Activated CD4-positive, CD25-positive, alpha-beta regulatory T cell treated with anti-CD3 and anti-CD28 coated beads, Interleukin-2, amount 50 U/mL, for 72 hours (primary cell): ENCODE measurements at places on chromosomes 6 and 20.
A peak's percentile ranks its signal among the peaks of the same experiment; 100 is the strongest.

DNA sequence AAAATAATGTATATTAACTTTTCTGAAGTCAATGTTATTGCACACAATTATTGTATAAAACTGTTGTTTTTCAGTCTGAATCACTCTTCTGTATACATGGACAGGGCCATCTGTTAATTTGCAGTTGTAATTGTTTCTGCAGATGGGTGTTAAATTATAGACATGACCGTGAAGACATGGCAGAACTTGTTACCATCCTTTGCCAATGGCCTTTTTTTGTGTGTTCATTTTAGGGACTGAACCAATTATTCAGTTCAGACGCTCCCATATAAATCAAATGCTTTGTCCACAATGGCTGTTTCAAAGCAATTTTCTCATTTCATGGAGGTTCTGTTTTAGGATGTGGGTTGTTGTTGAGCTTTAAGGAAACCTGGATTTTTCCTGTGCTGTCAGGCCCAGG lies 533.7 kb downstream of the DOK5 start:
- no peak for DNase-seq

- DNase-seq: no peak
Measured at GRCh38 chr6:74936886-74937285, 269.0 kb downstream of the COL12A1 start.

DNA sequence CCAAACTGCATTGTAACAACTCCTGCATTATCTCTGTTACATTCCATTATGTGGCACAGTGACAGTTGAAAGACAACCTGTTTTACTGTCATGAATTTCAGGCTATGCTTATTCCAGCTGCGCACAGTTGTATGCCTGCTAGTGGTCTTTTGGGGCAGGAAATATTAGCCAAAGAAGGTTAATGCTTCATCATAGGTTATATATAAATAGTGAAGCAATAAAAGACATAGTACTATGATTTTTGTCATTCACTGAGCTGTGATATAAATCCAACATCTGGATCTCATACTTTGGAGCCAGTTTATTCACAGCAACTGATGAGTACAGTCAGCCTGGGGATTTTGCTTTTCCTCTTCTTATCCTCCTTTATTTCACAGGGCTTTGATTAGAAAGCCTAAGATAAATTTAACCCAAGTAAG lies 55.6 kb downstream of the FILIP1 start:
- no peak for DNase-seq

DNA sequence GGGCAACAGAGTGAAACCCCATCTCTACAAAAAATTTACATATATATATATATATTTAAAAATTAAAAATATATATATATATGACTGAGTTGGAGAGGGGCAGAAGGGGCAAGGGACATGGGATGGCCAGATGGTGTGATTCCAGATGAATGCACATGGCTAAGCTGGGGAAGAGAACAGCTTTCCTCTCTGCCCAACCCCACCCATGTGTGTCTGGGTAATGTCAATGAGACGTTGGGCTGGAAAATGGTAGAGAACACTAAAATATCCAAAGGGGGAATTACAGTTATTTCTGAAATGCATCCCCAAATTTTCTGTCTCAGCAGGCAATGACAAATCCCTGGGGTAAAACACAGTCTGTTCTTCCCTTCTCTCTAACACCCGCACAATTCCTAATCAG lies 31.2 kb upstream of the CCND3 start:
- no peak for DNase-seq

DNA sequence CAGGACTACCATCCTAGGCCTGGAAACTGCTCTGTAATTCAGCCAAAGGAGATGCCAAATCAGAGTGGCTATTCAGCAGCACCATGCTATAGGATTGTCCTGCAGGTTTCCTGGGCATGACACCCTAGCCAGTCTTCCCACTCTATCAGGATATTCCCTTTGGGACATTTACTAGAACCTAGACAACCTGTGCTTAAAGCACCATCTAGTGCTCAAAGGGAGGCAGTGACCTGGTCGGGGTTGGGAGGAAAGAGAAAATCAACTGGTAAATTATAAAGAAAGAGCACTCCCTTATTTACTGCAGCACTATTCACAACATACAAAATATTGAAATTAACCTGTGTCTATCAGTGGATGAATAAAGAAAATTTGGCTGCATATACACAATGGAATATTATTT lies 67.2 kb upstream of the SMLR1 start:
- no peak for DNase-seq

GRCh38 chr20:13356591-13356990 lies 135.5 kb downstream of the ISM1 start:
- DNase-seq: no peak

DNA sequence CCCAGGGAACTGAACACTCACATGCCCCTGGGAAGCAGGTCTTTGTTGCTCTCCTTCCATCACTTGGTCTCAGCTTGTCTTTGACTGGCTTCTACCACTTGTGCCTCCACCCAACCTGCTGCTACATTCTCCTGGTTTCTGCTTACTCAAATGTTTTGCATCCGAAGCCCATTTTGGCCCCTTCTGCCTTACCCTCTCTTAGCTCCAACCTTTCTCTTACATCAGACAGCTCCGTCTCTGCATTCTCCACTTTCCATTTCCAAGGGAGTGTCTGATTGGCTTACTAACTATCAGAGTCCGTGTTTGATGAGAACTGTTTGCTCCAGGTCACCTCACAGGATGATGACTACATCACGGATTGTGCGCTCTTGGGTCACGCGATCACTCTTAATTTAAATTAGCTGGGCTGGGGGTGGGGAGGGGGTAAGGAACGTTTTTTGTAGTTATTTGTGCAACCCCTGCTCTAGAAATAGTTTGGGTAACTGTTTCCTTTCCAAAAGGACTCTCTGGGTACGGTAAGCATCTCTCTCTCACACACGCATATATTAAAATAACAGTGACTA lies 844 bp upstream of the ABRACL start:
- peak; percentile 35 for DNase-seq

- DNase-seq: no peak
Measured at GRCh38 chr20:2485661-2486060, 15.1 kb upstream of the SNRPB start.

- DNase-seq: no peak
Measured at GRCh38 chr6:90315354-90315950, 18.8 kb upstream of the BACH2 start.

- no peak for DNase-seq
Measured at GRCh38 chr6:154247119-154247861, 109.3 kb downstream of the IPCEF1 start.

DNA sequence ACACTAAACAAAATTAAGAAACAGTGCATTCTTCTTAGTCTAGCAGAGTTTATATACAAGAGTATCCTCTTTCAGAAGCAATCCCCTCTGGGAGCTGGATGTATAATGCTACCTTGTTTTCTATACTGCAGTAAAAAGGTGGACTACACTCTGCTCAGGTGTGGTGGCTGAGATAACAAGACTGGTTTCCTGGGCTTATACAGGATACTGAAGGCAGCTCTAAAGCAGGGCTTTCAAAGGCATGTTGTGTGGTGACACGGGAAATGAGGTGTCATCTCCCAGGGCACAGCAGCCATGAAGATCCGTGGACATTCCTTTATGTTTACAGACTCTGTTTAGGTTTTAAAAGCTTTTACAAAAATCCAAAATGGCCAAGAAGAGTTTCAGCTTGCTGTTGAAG lies 136.7 kb downstream of the MAP3K4 start:
- DNase-seq: no peak

DNA sequence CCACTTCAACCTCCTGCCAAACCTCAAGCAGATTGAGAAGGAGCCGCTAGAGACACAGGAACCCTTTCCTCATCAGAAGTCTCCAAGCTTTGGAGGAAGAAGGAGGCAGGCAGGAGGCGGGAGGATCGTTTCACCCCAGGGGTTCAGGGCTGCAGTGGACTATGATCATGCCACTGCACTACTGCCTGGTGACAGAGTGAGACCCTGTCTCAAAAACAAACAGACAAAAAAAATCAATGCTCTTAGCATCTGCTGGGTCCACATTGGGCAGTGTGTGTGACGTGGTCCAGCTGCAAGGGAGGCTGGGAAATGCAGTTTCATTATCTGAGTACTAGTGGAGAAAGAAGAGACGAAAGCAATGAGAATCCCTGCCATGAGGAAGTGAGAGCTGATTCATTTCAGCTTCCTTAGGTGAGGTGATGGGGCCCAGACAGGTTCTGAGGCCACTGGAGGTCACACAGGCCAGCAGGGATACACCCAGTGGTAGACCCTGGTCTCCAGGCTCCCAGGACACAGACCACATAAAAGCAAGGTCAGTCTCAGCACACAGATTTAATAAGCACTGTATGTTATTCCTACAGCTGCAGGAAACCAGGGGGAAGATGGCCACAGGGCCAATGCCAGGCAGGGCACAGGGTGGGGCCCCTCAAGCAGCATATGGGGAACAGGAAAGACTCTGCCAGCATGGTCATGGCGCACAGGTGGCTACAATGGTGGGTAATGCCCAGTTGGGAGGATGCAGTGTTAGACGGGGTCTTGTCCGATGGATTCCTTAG lies 4.3 kb downstream of the GFRA4 start:
- DNase-seq: no peak

DNA sequence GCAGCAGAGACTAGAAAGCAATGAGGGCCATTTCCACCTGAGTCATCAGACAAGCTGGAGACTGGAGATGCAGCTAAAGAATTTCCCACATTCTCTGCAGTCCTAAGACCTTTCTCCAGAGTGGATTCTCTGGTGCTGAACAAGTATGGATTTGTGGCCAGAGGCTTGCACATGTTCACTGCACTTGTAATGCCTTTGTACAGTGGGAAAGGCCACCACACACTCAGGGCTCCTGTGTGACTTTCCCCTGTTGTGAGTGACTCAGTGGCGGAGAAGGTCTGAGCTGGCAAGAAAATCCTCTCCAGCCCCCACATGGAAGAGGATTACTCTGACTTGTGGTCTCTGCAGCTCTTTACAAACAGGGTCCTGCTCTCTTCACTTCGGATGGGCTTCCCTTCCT lies 192.3 kb downstream of the C6orf118 start:
- no peak for DNase-seq

GRCh38 chr6:48809245-48809644 lies 653.8 kb downstream of the MMUT start:
- DNase-seq: no peak

- DNase-seq: no peak
Measured at GRCh38 chr6:137570393-137570792, 76.2 kb upstream of the OLIG3 start.

- DNase-seq: no peak
Measured at GRCh38 chr6:113591896-113592827, 265.0 kb upstream of the MARCKS start.

DNA sequence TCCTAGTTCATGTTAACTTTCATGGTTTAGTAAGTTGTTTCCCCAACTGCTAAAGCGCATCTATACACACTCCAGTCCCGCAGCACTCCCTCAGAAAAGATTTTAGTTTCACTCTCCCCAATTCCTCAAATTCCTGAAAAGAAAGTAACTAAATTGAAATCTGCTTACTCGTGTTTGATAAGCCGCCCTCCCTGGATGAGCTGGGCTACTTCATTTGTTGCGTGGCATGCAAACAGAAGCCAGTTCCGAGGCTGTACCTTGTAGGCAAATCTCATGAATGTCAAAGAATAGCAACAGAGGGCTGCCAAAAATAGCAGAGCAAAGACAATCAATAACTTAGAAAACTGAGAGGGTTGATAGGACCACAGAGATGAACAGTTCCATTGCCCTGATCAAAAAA lies 16.9 kb downstream of the MPC1 start:
- DNase-seq: no peak

DNA sequence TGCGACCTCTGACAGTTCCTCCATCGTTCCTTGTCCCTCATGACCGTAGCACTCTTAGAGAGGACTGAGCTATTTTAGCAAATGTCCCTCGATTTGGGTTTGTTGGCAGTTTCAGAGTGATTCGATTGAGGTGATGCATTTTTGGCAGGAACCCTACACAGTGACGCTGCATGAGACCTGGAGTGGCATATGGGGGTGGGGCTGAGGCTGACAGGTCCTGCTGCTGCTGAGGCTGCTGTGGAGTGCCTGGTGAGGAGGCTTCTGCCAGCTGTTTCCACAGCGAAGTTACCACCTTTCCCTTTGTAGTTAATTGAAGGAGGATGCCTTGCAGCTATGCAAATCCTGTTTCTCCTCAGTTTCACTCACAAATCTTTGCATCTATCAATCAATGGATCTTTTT lies 19.8 kb downstream of the PXDC1 start:
- DNase-seq: no peak

DNA sequence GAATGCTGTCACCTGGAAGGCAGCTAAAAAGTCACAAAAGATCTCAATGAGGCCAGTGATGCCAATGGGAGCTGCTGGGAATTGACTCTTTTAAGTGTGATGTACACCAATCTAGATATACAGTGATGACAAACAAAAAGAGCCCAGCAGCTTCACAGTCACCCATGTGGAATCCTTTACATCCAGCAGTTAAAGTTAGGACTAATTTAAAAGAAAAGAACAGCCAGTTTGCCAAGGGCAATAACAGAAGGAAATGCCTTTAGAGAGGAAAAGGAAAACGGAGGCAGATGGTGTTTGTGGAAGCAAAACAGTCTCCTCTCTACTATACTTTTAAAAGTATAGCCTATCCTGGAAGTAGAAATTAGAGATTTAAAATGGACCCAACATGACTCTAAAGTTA lies 873.5 kb downstream of the EPHA7 start:
- DNase-seq: no peak

DNA sequence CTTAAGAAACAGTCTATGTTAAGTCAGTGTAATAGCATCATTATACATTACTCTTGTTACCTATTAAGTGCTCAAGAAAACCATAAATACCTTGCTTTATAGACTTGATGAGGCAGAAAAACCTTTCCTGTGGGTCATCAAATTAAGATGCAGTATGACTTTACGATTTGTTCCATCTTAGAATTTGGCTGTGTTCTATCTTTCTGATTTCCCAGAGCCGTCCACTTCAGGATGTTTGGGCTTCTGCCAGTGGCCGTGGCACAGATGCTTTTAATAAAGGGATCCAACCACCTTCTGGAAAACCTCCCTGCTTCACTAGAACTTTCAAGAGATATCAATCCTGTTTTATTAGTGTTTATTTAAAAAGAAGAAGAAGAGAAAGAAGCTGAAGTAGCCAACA lies 71.2 kb downstream of the PDE7B start:
- no peak for DNase-seq

DNA sequence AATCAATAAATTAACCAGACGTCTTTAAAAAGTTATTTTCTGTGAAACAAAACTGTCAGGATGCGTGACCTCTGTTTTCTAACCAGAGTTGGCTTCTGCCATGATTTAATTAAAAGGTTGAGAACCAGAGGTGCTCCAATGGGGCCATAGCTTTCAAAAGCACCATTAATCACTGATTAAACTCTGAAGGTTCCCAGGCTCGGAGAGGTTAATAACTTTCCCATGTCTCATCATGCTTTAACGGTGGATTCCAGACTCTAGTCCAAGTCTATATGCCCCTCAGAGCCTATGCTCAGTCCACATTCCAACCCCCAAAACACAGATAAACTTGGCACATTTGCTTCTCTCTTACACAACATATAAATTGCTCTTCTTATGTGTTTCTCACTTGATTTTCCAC lies 95.5 kb downstream of the SNAP91 start:
- no peak for DNase-seq

DNA sequence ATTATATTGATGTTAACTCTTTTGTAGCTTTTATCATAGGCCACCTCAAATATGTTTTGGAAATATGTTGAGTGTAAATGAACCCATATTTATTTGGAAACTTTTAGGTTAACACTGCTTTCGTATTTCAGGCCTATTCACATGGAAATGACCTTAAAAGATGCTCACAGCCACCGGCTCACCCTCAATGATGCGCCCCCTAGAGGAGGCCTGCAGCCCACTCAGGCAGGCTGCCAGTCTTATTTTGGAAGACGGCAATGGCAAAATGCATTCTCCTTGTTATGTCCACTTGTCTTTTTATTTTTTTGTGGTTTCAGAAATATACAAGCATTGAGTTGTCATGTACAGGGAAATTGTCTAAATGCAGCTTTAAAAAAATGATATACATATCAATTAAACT lies 869.7 kb downstream of the PHF3 start:
- no peak for DNase-seq
